Heart right ventricle (tissue), 16 donors: ENCODE measurements at places on chromosomes 4 and X. TPM values are rescaled to one million over a fixed set of nuclear protein-coding genes. Genes with fewer than 3 reads are reported as not detected.

DNA sequence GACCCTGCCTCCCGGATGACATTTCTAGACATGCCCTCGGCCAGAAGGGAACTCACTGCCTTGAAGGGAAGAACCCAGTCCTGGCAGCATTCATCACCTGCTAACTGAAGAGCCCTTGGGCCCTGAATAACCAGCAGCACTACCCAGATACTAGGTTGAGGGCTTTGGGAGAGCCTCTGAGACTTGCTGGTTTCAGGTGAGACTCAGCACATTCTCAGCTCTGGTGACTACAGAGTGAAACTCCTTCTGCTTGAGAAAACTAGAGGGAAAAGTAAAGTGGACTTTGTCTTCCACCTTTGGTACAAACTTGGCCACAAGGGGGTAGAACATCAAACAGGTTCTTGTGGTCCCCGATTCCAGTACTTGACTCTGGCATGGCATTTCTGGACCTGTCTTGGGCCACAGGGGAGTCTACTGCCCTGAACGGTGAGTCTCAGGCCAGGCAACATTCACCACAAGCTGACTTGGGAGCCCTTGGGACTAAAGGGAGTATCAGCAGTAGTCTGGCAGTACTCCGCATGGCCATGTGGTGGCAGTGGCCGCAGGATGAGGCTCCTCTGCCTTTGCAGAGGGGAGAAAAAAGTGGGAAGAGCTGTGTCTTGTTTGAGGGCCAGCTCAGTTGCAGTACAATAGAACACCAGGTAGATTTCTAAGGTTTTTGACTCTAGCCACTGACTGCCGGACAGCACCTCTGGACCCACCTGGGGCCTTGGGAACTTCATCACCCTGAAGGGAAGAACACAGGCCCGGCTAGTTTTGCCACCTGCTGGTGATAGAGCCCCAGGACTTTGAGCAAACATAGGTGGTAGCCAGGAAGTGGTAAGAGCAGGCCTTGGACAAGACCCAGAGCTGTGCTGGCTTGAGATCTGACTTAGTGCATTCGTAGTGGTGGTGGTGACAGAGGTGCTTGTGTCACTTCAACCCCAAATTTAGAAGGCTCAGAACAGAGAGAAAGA lies 414.8 kb downstream of the OPHN1 start:
- no peak for DNase-seq

DNA sequence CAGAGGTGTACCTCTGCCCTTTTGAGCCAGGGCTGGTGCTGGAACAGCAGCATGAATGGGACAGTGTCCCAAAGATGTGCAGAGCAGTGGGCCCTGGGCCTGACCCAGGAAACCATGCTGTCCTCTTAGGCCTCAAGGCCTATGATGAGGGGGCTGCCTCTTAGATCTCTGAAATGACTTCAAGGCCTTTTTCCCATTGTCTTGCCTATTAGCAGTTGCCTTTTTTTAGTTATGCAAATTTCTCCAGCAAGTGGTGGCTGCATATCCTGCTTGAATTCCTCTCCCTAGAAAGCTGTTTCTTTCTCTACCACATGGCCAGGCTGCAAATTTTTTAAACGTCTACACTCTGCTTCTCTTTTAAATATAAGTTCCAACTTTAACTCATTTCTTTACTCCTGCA lies 160.3 kb downstream of the CFAP299 start:
- no peak for DNase-seq

DNA sequence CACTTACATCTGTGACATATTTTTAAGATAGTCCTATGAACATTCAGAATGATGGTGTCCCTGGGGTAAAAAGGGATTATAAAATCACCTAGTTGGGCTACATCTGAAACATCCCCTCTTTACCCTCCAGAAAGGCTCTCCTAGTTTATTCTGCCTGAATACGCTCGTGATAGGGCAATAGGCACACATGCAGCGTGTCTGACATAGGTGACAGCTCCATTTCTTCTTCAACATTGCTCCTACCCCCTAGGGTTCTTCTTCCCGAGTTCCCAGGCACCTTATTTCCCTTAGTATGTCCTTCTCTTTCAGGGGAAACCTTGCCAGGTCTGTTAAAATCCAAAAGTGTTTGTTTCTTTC lies 27.1 kb upstream of the CFAP299 start:
- no peak for DNase-seq

DNA sequence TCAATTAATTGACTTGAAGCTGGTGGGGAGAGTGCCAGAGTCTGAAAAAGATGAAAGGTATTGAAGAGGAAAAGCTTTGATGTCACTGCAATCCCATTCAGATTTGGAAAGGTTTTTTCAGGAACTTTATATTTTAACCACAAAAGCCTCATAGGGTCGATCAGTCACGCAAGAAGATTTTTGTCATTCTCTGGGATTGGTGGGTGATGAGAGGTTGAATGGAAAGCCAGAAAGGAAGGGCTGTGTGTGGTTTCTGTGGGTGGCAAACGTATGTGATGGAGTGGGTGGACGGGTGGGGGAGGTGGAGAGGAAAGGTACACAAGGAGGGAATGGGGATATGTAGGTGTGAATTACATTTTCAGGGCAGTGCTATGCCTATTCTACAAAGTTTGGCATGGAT lies 173.8 kb upstream of the SCML1 start:
- DNase-seq, result no peak

EMCN gene
- total RNA-seq, result 41.3 TPM
